ENCODE measurements at places on chromosomes 12 and 14.

DNA sequence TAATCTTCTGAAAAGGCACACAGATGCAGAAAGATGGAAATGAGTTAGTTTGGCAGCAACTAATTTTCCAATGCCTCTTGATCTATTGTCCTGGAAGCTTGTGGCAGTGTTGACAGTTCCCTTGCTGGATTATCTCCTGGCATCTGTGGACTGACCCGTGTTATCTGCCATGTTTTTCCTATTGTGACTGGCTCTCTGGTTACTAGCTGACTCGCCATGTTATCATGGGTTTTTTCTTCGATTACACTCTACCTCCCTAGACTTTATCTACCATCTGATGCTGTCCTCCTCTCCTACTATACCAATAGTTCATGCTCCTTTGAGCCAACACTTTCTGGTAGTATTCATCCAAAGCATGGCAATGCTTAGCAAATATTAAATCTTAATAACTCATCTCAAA lies 63.3 kb upstream of the FLRT2 start:
- DNase-seq: no peak

- DNase-seq: peak; percentile 58
These were observed 29.0 kb downstream of the SERPINA11 start for GRCh38 chr14:94423453-94424056.

DNA sequence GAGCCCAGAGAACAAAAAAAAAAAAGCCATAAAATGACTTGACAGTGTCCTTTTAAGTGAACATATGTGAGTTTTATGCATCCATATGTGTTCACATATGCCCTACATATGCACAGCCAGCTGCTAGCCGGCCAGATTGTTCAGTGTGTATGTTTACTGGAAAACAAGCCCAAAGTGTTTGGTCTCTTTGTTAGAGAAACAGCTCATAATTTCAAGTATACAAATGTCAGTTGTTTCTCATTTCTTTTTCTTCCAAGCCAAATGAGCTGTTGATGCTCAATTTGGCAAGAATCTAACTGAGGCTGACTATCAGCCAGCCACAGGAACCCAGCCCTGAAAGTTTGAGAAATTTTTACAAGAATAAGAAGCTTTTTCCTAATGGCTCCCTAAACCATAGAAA lies 60.8 kb upstream of the TSPAN8 start:
- DNase-seq: no peak

- no peak for DNase-seq
These were observed 786.8 kb downstream of the TMTC2 start for GRCh38 chr12:83473408-83474095.

GRCh38 chr12:105850103-105850968 lies 288.4 kb downstream of the NUAK1 start:
- DNase-seq: no peak

GRCh38 chr14:102320033-102320660 lies 601 bp downstream of the ZNF839 start:
- peak; percentile 57 for DNase-seq

DNA sequence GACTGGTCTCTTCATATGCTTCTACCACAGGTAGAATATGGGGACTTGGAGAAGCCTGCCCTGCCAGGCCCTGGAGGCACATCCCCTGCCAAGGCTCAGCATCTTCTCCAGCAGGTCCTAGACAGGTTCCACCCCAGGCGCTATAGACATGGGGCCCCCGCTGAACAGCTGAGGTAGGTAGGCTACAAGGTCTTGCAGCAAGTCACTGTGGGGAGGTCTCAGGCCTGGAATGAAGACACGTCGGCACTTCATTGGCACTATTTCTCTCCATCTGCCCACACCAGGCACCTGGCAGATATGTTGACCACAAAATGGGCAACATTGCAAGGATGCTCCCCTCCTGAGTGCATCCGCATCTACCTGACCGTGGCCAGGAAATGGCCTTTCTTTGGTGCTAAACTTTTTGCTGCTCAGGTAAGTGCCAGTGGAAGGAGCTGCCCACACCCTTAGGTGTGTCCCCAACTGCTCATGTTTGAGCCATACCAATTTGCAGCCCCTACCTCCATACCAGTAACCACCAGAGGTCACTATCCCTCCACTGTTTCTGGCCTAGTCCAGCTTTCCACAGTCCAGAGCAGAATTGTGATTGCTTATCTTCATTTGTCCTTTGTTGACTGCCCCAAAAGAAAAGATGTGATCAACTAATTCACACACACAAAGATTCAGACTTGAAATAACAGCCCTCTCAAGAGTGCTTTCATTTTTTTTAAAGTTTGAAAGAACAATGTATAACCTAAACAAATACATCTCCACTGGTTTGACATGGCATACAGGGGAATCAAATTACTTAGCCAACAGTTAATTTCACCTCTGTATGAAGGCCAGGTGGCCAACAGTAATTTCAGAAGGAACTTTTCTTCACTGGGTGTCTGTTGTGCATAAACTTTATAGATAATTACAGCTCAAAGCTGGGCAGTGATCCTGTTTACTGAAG lies 16.1 kb downstream of the PIGH start:
- DNase-seq: peak; percentile 78

DNA sequence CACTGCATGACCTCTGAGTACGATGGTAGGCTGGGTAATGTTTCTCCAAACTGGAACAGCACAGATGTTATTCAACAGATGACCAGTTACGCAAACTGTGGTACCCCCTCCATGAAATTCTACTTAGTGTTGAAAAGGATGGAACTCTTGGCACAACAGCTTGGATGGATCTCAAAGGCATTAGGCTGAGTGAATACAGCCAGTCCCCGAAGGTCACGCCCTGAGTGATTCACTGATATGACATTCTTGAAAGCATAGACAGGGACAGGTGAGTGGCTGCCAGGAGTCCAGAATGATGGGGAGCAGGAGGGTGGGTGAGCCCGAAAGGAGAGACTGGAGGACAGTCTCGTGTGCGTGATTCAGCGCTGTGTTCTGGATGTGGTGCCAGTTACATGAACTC lies 187.5 kb upstream of the TMEM132C start:
- DNase-seq: no peak

DNA sequence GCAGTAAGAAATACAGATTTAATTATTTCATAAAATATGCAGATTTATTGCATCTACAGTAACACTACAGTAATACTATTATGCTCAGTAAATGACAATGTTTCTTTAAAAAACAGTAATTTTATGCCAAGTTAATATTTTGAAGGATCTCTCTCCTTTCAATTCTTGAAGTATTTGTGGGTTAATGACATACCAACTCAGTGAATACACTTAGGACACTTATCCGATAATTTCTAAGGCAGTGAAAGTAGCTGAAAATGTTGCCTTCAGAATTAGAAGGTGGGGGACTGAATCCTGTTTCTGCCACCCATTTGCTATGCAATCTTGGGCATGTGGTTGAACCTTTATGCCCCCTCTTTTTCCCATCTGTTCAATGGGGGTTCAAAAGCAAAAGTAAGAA lies 24.8 kb upstream of the IFNG-AS1 start:
- DNase-seq: no peak

DNA sequence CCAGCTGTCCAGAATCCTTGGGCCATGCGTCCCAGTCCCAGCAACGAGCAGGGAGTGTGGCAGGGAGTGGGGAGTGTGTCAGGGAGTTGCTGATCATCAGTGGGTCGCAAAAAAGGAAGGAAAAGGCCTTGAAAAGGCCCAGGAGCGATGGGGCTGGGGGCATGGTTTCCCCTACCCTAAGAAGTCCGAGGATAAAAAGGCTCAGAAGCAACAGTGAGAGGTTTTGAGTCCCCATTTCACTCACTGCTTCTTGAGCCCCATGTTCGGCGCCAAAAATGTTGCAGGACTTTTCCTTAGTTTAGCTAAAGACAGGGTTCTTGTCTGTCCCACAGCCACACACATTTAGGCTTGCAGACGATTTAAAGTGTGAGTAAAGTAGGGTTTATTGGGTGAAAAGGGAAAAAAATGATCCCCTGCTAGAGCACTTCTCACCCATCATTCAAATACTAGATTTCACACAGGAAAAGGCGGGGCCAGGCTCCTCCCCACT lies 189.5 kb downstream of the KCNC2 start:
- DNase-seq: no peak

- no peak for DNase-seq
These were observed 5.8 kb downstream of the NUMB start for GRCh38 chr14:73452341-73453186.

- no peak for DNase-seq
These were observed 23.5 kb downstream of the PMCH start for GRCh38 chr12:102174117-102174516.

DNA sequence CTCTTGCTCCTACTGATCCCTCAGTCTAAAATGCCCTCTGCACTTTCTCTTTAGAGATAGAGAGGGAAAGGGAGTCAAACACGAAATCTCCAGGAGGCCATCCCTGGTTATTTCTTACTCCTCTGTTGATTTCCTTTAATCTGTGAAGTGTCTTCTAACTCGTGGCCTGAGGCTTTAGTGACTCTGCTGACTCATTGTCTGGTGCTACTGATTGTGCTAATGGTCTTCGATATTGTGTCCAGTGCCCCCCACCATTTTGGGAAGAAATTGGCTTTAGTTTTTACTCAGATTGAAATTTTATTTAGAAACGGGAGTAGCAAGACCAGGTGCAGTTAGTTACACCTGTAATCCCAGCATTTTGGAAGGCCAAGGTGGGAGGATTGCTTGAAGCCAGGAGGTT lies 839 bp downstream of the CLEC9A start:
- DNase-seq: no peak

DNA sequence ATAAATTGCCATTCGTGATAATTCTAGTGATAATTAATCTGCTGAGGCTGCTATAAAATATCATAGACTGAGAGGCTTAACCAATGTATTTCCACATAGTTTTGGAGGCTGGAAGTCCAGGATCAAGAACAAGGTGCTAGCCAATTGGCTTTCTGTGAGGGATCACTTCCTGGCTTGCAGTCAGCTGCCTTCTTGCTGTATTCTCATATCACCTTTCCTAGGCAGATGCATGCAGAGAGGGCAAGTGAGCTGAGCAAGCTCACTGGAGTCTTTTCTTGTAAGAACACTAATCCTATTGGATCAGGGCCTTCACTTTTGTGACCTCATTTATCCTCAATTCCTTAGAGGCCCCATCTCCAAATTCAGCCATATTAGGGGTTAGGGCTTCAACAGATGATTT lies 640.7 kb downstream of the DIO2 start:
- DNase-seq: no peak

DNA sequence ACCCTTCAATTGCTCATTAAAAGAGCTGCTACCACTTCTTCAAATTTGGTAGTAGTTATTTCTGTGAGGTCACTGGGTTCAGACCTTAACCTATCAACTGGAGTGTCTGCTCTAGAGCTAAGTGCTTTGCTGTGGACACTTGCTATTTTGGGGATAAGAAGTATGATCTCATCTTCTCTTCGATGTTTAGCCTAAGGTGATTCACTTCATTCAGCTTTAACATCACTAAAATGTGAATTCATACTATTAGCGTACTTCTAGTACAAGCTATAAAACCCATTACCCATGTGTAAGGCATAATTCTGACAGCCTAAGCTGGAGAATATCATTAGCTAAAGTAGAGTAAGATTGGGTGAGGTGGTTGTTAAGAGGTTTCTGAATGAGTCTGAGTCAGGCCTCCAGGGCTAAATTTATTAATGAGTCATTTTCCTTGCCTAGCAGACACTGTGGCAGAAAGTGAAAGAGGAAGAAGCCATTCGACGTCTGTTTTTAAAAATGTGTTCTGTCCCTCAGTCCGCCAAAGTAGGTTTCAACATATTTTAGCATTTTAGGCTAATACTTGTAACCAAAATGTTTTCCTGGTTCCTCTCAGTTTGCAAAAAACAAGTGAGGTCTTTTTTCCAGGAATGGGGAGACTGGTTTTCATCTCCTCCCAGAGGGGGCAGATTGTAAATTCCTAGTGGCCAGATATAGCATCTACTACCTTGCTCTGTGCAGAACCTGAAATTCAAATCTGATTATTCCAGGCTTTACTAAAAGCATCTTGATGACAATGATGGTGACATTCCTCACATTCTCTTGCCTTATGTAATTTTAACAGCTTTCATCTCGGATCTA lies 103.6 kb downstream of the SSPN start:
- peak; percentile 83 for DNase-seq

DNA sequence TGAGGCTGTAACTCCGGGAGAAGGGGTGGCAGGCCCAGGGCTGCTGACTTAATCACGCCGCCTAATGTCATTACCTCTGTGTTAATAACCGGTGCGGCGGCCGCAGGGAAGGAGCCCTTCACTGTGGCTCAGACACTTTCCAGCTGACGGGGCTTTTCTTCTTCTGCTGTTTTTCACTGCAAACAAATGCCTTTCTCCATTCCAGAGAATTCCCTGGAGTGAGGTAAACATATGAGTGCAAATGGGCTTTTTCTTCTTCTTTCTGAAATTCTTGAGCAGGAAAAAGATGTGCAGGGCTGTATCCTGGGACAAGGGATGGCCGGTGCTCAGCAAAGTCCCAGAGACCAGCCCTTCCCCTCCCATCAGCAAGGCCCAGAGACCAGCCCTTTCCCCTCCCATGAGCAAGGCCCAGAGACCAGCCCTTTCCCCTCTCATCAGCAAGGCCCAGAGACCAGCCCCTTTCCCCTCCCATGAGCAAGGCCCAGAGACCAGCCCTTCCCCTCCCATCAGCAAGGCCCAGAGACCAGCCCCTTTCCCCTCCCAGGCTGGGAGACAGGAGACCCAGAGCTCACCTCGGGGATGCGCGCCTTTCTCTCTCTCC lies 33.4 kb upstream of the FAM181A start:
- no peak for DNase-seq

GRCh38 chr12:116064493-116064892 lies 213.0 kb downstream of the MED13L start:
- DNase-seq: no peak

DNA sequence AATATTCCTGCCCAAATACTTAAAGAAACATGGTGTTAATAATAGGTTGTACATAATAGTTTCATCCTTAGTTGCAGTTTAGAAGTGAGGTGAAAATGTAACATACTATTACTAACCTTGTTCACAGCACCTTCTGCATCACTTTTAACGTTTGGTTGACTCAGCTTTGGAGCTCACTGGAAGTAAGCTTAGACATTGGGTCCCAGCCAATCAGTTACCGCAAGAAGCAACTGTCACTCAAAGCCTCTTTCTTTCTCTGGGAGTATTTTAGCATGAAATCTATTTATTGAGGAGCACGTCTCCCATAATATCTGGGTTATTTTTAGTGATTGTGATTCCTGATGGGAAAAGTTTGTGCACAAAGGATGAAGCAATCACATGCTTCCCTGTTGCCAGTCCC lies 472.6 kb downstream of the SNAPC1 start:
- no peak for DNase-seq

GRCh38 chr12:54798651-54799050 lies 55.7 kb upstream of the MUCL1 start:
- no peak for DNase-seq

- no peak for DNase-seq
These were observed 881.3 kb upstream of the ATXN7L3B start for GRCh38 chr12:73656375-73656774.

DNA sequence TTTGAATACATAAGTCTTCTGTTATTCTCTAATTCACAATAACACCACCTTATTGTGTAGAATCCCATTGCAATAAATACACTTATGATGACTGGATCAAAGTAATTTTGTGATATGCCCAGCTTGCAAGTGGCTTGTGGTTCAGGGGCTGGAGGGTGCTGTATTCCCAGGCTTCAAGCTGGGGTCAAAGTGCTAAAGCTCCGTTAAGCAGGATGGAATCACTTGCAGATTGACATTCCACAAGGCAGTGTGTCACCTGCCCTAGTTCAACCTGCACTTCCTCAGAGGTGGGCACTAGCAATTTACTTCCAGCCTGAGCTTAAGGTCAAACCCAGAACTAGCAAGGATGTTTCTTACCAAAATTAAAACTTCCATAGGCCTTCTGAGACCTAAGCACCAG lies 166.6 kb downstream of the SSPN start:
- DNase-seq: no peak

- no peak for DNase-seq
These were observed 193.1 kb upstream of the FLRT2 start for GRCh38 chr14:85336817-85337216.
